ENCODE measurements at places on chromosomes 1 and 21. TPM values are rescaled to one million over a fixed set of nuclear protein-coding genes. Genes with fewer than 3 reads are reported as not detected.
A peak's percentile ranks its signal among the peaks of the same experiment; 100 is the strongest.

The NUAK2 gene
- 0.41 TPM for total RNA-seq

GRCh38 chr1:33439662-33440061 lies 8.8 kb upstream of the PHC2 start:
- H3K4me1 ChIP-seq, result peaks cover 2% of the 10 kb centered on the region
- no peak overlapping the region for H3K27ac ChIP-seq
- H3K36me3 ChIP-seq, result no peaks in the 10 kb centered on the region
- no peak overlapping the region for H3K4me3 ChIP-seq

- H3K4me1 ChIP-seq, result peaks cover 16% of the 10 kb centered on the region
- H3K4me3 ChIP-seq, result no peak overlapping the region
- no peaks in the 10 kb centered on the region for H3K27me3 ChIP-seq
- H3K36me3 ChIP-seq, result no peaks in the 10 kb centered on the region
- no peak for DNase-seq
Measured at GRCh38 chr21:14046401-14046800, 164.4 kb downstream of the LIPI start.

GRCh38 chr21:26686278-26686677 lies 113.2 kb upstream of the CYYR1 start:
- no peak overlapping the region for H3K27ac ChIP-seq
- H3K36me3 ChIP-seq, result no peaks in the 10 kb centered on the region
- no peaks in the 10 kb centered on the region for H3K27me3 ChIP-seq
- H3K4me3 ChIP-seq, result no peak overlapping the region
- peaks cover 2% of the 10 kb centered on the region for H3K4me1 ChIP-seq

DNA sequence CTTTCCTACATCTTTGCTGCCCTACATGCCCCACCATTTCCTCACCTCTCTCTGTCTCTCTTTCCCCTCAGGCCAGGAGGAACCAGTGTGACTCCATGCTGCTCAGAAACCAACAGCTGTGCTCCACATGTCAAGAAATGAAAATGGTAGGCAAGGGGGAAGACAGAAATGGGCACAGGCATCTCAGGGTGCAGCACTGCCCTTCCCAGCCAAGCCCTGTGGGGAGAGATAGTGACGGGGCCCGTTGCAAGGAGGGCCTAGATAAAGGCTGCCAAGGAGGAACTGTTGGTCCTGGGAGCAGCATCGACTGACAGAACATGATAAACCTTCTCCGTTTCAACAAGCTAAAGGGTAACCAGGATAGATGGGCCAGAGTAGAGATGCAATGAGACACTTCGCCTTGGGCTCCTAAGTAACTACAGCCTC lies 12.5 kb upstream of the PIGC start:
- no peaks in the 10 kb centered on the region for H3K36me3 ChIP-seq
- H3K4me3 ChIP-seq, result no peak overlapping the region
- no peak for DNase-seq
- H3K27ac ChIP-seq, result no peak overlapping the region
- peaks cover 8% of the 10 kb centered on the region for H3K4me1 ChIP-seq
- peaks cover 26% of the 10 kb centered on the region for H3K27me3 ChIP-seq

DNA sequence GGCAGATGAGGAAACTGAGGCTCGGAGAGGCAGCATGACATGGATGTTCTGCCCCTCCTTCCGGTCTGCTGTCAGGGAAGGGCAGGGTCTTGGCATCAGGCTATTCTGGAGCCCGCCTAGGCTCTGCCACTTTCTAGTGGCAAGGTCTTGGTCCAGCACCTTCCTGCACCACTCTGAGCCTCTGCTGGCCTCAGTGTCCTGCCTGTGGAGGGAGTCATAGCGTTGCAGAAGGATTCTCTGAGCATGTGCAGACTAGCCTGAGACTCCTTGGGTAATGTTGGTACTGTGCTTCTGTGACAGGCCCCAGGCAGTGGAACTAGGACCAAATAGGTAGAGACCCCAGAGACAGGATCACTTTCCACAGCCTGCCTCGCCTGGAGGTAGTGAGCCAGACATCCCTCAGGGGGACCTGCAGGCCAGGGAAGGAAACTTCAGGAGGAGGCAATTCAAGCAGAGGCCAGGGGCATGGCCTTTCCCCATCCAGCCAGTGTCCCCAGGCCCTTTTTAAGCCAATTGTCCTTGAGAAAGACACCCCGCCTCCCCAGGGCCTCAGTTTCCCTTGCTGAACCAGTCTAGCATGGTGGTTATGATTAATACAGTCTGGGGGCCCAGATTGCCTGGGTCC lies 10.6 kb downstream of the EDN2 start:
- no peaks in the 10 kb centered on the region for H3K36me3 ChIP-seq
- H3K27ac ChIP-seq, result no peak overlapping the region
- H3K4me1 ChIP-seq, result no peaks in the 10 kb centered on the region
- DNase-seq, result no peak

- H3K36me3 ChIP-seq, result peaks cover 1% of the 10 kb centered on the region
- DNase-seq, result no peak
- no peak overlapping the region for H3K27ac ChIP-seq
- H3K4me3 ChIP-seq, result no peak overlapping the region
Measured at GRCh38 chr1:42171679-42172266, 7.2 kb upstream of the GUCA2A start.

DNA sequence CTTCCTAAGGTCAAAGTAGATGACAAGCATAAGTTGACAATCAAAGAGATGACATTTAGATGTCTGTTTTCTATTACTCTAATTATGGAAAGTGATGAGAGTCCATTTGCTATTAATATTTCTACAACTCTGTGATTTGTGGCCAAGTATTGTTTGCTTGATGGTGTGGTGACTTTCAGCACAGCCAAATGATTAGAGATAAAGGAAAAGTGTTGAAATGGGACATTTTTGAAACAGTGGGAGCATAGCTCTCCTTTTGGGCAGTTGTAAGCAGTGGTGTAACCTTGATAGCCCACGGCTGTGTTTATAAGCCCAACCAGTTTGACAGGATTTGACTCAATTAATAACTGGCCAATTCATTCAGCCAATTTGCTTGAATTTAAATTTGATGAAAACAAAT lies 31.6 kb downstream of the ZC3H11B start:
- DNase-seq, result no peak
- H3K4me3 ChIP-seq, result no peak overlapping the region
- H3K4me1 ChIP-seq, result peaks cover 4% of the 10 kb centered on the region
- no peak overlapping the region for H3K27ac ChIP-seq
- no peaks in the 10 kb centered on the region for H3K27me3 ChIP-seq

GRCh38 chr1:76080552-76081079 lies 6.1 kb downstream of the ST6GALNAC3 start:
- H3K27me3 ChIP-seq, result peaks cover 30% of the 10 kb centered on the region
- H3K27ac ChIP-seq, result no peak overlapping the region
- H3K4me3 ChIP-seq, result no peak overlapping the region
- no peak for DNase-seq
- no peaks in the 10 kb centered on the region for H3K36me3 ChIP-seq

The ACKR1 gene
- total RNA-seq, result not detected

The PAX7 gene
- total RNA-seq, result not detected

The PPIAL4G gene
- total RNA-seq, result 0.05 TPM

GRCh38 chr1:226181996-226182714 lies 4.4 kb downstream of the ACBD3 start:
- peaks cover 35% of the 10 kb centered on the region for H3K4me1 ChIP-seq
- DNase-seq, result no peak
- no peak overlapping the region for H3K4me3 ChIP-seq
- H3K27me3 ChIP-seq, result no peaks in the 10 kb centered on the region
- no peak overlapping the region for H3K27ac ChIP-seq
- peaks cover 62% of the 10 kb centered on the region for H3K36me3 ChIP-seq

- no peak overlapping the region for H3K4me3 ChIP-seq
- H3K27ac ChIP-seq, result no peak overlapping the region
- H3K4me1 ChIP-seq, result no peaks in the 10 kb centered on the region
- H3K36me3 ChIP-seq, result no peaks in the 10 kb centered on the region
- no peak for DNase-seq
Measured at GRCh38 chr1:77068013-77068412, 151.2 kb downstream of the PIGK start.

The LIN28A gene
- total RNA-seq, result not detected

DNA sequence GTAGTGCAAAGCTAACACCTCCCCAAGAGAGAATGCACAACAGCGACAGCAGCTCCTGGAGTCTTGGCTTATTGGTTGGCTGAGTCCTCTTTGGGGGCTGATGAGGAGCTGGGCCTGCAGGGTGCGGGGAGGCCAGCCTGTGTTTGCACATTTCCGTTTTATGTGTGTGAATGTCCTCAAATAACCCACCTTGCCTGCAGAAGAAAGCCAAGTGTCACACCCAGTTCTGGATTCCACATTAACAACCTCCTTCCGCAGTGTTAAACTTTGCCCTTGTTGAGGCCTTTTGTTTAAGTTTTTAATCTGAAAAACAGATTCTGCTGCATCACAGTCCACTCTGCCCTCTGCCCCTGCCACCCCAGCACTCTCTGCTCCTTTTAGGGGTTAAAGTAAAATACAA lies 274.5 kb downstream of the TM2D1 start:
- H3K36me3 ChIP-seq, result no peaks in the 10 kb centered on the region
- DNase-seq, result no peak
- H3K27ac ChIP-seq, result no peak overlapping the region
- no peak overlapping the region for H3K4me3 ChIP-seq

- no peaks in the 10 kb centered on the region for H3K27me3 ChIP-seq
- H3K4me3 ChIP-seq, result peak overlapping the region; percentile 96
- H3K27ac ChIP-seq, result peak overlapping the region; percentile 96
- H3K36me3 ChIP-seq, result peaks cover 45% of the 10 kb centered on the region
- no peak for DNase-seq
Measured at GRCh38 chr1:151992303-151993083, 1.2 kb downstream of the S100A10 start.

DNA sequence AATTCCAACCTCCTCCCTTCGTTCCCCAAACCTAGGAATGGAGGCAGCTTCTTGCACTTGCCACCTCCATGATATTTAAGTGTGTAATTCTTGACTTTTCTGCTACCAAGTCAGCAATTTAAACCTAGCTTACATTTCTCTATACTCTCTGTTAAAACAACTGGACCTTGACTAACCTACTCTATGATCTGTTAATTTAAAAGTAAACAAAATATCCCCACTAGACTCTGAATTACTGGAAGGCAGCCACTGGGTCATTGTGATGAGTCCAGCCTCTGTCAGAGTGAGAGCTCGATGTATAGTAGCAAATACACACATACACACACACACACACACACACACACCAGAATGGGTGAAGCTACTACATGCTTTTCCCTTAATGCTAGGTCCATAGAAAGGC lies 40.0 kb upstream of the DHCR24 start:
- no peak overlapping the region for H3K27ac ChIP-seq
- peaks cover 14% of the 10 kb centered on the region for H3K27me3 ChIP-seq
- H3K4me3 ChIP-seq, result no peak overlapping the region
- H3K4me1 ChIP-seq, result no peaks in the 10 kb centered on the region

- H3K36me3 ChIP-seq, result peaks cover 28% of the 10 kb centered on the region
- H3K27ac ChIP-seq, result peak overlapping the region; percentile 48
- H3K4me1 ChIP-seq, result peaks cover 43% of the 10 kb centered on the region
- H3K27me3 ChIP-seq, result no peaks in the 10 kb centered on the region
- DNase-seq, result no peak
Measured at GRCh38 chr21:34890724-34891612, 158.1 kb downstream of the RUNX1 start.

GRCh38 chr1:234971586-234972297 lies 156.9 kb downstream of the TOMM20 start:
- peaks cover 68% of the 10 kb centered on the region for H3K4me1 ChIP-seq
- peaks cover 29% of the 10 kb centered on the region for H3K36me3 ChIP-seq
- peak overlapping the region; percentile 85 for H3K27ac ChIP-seq

DNA sequence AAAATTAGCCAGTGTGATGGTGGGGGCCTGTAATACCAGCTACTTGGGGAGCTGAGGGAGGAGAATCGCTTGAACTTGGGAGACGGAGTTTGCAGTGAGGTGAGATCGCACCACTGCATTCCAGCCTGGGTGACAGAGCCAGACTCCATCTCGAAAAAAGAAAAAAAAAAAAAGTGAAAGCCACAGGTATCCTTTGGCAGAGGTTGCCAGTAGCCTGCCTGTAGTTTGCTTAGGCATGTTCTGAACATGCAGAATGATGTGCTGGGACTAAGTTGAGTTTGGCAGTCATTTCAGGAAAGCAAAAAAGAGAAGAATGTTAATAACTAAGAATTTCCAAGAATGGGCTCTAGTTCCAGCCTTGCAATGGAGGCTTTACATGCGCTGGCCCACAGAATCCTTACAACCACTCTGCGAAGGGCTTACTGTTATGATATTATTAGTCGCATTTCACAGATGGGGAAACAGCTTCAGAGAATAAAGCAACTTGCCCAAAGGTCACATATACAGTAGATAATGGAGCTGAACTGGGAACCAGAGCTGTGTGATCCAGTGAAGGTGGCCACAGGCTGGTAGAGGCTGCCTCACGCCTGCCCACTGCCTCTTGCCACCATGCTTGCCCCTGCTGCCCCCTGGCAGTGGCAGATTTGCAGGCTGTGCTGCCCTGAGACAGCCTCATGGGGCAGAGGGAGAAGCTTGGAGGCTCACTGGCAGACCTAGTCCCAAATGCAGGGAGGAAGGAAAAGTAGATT lies 66.5 kb upstream of the LYST start:
- peaks cover 11% of the 10 kb centered on the region for H3K27me3 ChIP-seq
- no peak overlapping the region for H3K27ac ChIP-seq
- no peak for DNase-seq
- H3K4me3 ChIP-seq, result no peak overlapping the region

The RNU1-4 gene
- 2,369 TPM for total RNA-seq

- H3K4me3 ChIP-seq, result no peak overlapping the region
- no peak for DNase-seq
- no peaks in the 10 kb centered on the region for H3K4me1 ChIP-seq
- H3K27ac ChIP-seq, result no peak overlapping the region
Measured at GRCh38 chr1:14296795-14297194, 301.7 kb upstream of the KAZN start.

The EDARADD gene
- total RNA-seq, result 54.8 TPM

The TIPRL gene
- 63.4 TPM for total RNA-seq

The AADACL3 gene
- not detected for total RNA-seq

GRCh38 chr1:50214717-50215116 lies 106.0 kb downstream of the ELAVL4 start:
- no peaks in the 10 kb centered on the region for H3K27me3 ChIP-seq
- H3K27ac ChIP-seq, result no peak overlapping the region
- no peak for DNase-seq
- H3K4me3 ChIP-seq, result no peak overlapping the region
- no peaks in the 10 kb centered on the region for H3K4me1 ChIP-seq

- no peak overlapping the region for H3K4me3 ChIP-seq
- H3K36me3 ChIP-seq, result no peaks in the 10 kb centered on the region
- no peak for DNase-seq
- H3K4me1 ChIP-seq, result peaks cover 2% of the 10 kb centered on the region
- H3K27me3 ChIP-seq, result peaks cover 12% of the 10 kb centered on the region
Measured at GRCh38 chr1:226419284-226420029, 11.6 kb upstream of the PARP1 start.

The LINGO4 gene
- not detected for total RNA-seq

The B3GALT2 gene
- total RNA-seq, result not detected

GRCh38 chr1:152044386-152044785 lies 7.6 kb upstream of the S100A11 start:
- H3K36me3 ChIP-seq, result no peaks in the 10 kb centered on the region
- H3K4me1 ChIP-seq, result peaks cover 24% of the 10 kb centered on the region
- H3K27ac ChIP-seq, result no peak overlapping the region
- DNase-seq, result no peak

DNA sequence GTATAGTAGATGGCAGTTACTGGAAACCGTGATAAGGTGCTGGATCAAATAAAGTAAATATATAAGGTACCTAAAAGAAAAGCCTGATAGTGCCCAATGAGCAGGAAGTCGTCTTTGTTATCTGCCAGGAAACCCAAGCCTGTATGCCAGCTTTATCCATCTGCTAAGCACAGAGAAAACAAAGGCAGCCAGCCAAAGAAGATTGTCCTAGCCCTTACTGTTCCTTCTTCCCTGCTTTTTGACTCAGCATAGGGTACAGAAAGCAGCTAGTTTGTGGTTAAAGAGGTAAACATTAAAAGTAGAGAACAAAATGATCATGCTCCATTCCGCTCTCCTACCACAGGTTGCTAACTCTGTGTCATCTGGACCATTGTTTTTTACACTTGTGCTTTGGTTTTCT lies 10.1 kb downstream of the KRTAP22-2 start:
- no peak overlapping the region for H3K27ac ChIP-seq
- no peaks in the 10 kb centered on the region for H3K36me3 ChIP-seq
- peaks cover 3% of the 10 kb centered on the region for H3K4me1 ChIP-seq
- no peak for DNase-seq
- peaks cover 5% of the 10 kb centered on the region for H3K27me3 ChIP-seq

Measured in activated T-helper 2 cell treated with anti-CD3 and anti-CD28 coated beads, Interferon-gamma antibody, Interleukin-2, Interleukin-4, amounts not matched to agents 10 μg/mL and 5 μg/mL and 100 μg/mL, durations not matched to agents 14 hours and 24 hours and 36 hours (primary cell).